Renal cortical epithelial cell (primary cell): ENCODE measurements at places on chromosomes 4 and X. TPM values are rescaled to one million over a fixed set of nuclear protein-coding genes. Genes with fewer than 3 reads are reported as not detected.
A peak's percentile ranks its signal among the peaks of the same experiment; 100 is the strongest.

DNA sequence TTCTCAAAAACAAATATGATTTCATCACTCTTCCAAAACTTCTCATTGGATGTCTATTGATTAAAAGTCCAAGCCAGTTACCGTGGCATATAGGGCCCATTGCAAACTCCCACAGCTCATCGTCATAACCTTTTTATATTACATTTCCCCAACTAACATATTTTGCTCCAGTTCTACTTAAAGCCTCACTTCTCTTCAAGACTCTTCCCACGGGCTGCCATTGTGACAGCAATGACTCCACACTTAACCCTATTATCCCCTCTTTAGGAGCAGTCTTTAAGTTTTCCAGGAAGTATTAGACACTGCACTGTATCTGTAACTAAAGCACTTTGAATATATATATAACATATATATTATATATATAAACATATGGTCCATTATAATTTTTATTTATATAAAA, 44.5 kb downstream of the DTHD1 start:
- DNase-seq: no peak

GRCh38 chrX:71653344-71653743, 14.0 kb upstream of the LOC101059915 start:
- no peak for DNase-seq

GRCh38 chrX:46754036-46754435, 4.9 kb downstream of the SLC9A7 start:
- DNase-seq: no peak

GRCh38 chr4:1407657-1408333, 1.6 kb upstream of the NKX1-1 start:
- DNase-seq: no peak

DNA sequence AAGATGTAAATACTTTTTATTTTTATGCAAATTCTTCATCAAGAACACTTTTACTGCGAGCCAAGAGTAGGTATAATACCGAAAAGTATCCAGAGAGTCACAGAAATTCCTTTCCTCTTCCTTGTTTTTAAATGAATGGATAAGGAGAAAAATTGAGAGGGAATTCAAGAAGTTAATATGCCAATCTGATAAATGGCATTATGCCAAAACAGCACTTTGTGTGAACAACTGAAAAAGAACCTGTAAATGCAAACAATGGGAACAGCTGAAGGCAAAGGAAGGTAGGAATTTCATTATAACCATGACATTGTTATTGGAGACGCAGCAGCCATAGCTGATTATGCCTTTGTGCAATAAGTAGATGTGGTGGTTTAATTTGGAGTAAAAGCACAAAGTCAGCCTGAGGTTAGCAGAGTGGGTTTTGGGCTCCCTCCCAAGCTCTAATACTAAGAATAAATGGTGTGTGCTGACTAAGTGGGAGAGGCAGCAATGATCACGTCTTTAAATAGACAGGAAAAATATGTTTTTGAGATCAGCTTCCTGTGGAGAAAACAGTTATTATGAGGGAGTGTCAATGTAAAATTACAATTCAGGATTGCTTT, 209.8 kb upstream of the NDST4 start:
- DNase-seq: no peak

DNA sequence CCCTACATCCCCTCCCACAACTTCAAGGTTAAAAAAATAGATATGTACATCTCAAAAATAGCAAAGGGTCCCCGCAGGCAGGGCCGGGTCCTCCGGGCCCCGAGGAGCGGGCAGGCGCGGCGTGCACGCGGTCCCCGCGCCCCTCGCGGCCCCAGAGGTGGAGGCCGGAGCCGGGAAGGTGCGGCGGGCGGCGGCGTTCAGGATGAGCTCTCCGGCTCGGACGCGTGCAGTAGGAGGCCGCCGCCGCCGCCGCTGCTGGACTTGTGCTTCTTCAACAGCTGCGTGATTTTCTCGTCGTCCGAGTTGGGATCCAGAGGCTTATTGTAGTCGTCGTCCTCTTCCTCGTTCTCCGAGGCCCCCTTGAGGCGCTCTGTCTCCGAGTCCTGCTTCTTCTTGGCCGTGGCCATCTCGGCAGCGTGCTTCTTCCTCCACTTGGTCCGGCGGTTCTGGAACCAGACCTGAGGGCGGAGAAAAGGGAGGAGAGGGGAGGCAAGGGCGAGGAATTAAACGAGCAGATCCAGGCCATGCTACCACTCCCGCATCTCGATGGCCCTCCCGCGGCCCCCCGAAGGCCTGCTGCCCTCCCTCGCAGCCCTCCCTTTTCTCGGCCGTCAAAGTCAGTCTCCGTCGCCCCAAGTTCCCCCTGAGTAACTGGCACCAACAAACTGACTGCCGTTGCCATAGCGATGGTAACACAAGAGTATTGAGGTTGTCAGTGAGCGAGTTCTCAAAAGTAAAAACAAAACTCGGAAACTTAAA, 5.8 kb downstream of the NKX6-1 start:
- DNase-seq: no peak

- DNase-seq: no peak
These were observed 47.9 kb downstream of the ZNF827 start for GRCh38 chr4:145890689-145891088.

DNA sequence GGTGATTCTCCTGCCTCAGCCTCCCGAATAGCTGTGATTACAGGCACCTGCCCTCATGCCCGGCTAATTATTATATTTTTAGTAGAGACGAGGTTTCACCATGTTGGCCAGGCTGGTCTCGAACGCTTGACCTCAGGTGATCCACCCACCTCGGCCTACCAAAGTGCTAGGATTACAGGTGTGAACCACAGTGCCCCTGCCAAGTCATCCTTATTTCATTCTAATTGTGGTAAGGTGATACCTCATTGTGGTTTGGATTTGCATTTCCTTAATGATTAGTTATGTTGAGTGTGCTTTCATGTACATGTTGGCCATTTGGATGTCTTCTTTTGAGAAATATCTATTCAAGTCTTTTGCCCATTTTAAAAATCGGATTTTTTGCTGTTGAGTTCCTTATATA, 93.0 kb downstream of the USP9X start:
- DNase-seq: peak; percentile 28

GRCh38 chrX:68045008-68045577, 388.2 kb downstream of the OPHN1 start:
- DNase-seq: no peak

GRCh38 chr4:109365939-109366338, 63.5 kb upstream of the COL25A1 start:
- DNase-seq: peak; percentile 92

GRCh38 chrX:108053218-108053617, 8.4 kb downstream of the VSIG1 start:
- no peak for DNase-seq

DNA sequence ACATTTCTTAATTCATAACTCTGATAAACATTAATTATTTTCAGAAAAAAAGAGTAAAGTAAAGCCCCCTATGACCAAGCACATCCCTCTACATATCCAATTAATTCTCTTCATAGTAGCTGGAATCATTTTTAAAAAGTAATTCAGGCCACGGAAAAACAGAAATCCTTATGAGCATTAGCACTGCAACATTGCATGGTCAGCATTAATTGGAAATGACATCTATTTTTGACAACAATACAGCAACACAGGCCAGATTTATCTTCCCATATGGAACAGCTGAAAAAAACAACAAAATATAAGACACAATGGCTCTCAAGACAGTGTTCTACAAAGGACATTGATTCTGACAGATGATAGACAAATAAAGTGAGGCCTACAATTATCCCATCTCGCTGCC, 236.6 kb downstream of the TMA16 start:
- no peak for DNase-seq

GRCh38 chr4:113978561-113979147, 793 bp downstream of the ARSJ start:
- DNase-seq: no peak

- DNase-seq: no peak
These were observed 6.7 kb upstream of the GPRIN3 start for GRCh38 chr4:89314291-89314690.

- peak; percentile 9 for DNase-seq
These were observed 9.6 kb upstream of the INTU start for GRCh38 chr4:127622921-127623796.

DNA sequence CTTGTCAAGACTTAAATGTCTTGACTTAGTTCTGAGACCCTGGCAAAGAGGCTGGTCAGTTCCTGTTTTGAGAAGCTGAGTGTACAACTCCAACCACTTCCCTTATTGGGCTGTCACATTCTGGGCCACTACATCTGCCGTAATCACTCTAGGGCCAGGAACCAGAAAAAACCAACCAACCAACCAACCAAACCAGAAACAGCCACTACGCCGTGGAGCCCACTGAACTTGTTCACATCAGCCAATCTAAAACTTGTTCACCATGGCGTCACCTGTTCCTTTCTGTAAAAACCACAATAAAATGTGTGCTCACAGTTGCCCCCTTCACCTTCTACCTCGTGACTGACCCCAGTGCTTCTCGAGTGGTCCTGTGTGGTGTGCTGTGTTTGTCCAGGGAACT, 107.3 kb downstream of the JADE1 start:
- no peak for DNase-seq

- DNase-seq: no peak
These were observed 36.1 kb downstream of the HDAC8 start for GRCh38 chrX:72536542-72536941.

DNA sequence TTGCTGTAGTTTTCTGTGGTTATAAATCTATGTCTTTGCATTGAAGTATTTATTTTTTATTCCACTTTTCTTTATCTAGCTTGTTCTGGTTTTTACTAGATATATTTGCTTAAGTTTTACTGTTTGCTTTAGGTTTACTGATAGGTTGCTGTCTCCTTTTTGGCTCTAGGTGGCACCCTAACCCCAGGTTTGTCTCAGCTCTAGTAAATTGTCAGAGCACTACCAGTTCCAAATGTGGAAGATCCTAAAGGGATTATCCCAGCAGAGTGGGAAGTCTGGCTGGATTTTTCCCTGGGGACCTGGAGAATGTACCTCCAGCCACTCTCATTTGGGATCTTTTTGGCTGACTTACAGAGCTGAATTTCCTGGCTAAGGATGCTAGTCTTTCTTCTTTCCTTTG, 106.1 kb downstream of the PBDC1 start:
- peak; percentile 36 for DNase-seq

DNA sequence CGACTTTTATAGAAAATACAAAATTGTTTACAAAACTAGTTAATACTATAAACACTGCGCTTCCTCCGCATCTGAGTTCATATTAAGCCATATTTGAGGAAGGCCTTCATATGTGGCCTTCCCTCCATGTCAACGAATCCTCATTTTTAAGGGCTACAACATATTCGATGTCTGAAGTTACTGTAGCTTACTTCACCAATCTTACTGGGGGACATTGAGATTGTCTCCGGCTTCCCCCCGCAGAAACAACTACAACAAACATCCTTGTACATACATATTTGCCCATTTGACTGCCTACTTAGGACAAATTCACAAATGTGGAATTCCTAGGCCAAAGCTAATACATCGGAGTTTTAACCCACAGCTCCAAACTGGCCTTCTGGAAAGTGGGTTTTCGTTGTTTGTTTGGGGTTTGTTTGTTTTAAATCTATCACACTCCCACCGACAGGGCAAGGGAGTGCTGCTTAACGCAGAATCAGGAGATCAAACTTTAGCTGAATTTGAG, 581 bp upstream of the FAM114A1 start:
- no peak for DNase-seq

- no peak for DNase-seq
These were observed 121.2 kb upstream of the RBPJ start for GRCh38 chr4:26199596-26199995.

DNA sequence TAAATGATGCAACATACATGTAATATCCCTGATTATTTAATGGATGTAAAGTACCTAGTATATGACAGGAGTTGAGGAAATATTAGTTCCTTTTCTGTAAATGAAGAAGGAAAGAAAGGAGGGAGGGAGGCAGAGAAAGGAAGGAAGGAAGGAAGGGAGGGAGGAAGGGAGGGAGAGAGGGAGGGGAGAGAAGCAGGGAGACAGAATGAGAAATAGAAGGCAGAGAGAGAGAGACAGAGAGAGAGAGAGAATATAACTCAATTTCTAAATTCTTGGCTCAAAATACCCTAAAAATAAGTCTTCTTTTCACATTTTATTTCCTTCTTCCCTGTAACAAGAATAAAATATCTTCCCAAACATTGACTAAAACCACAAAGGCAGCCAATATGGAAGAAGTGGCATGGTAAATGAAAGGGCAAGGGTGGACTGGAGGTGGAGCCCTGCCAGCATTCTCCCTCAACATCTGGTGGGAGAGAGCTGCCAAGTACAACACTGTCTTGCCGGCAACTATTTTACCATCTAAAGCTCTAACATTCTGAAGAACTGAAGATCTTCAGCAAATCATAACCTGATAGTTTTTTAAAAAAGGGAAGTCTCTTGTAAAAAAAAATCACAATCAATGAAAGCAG, 245.1 kb downstream of the PPP3CA start:
- DNase-seq: no peak

GRCh38 chrX:72002875-72003274, 92.2 kb downstream of the NHSL2 start:
- no peak for DNase-seq

DNA sequence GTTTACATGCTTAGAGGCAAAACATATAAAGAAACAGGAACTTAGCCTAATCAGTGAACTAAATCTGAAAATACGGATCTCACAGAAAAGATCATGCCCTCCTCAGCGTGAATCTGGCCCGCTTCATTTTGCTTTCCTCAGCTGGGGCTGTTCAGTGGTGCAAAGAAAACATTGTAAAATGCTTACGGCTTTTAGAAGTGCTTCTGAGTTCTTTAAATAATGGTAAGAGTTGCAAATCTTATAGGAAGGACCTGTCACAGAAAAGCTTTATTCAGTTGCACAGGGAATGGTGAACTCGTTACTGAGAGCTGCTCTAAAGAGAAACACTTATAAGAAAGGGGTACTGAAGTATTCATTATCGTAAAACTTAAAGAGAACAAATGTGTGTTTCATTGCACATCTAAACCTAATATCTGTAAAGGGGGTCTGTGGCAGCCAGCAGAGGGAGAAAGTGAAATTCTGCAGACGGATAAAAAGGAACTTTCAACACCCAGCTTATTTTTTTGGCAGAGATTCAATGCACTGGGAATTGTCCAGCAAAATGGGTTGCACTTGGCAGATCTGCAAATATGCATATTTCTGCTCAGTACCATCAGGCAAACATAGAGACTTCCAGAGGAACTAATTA, 139.2 kb upstream of the ANK2 start:
- no peak for DNase-seq

- DNase-seq: no peak
These were observed 314.6 kb upstream of the GATB start for GRCh38 chr4:152075253-152075928.

DNA sequence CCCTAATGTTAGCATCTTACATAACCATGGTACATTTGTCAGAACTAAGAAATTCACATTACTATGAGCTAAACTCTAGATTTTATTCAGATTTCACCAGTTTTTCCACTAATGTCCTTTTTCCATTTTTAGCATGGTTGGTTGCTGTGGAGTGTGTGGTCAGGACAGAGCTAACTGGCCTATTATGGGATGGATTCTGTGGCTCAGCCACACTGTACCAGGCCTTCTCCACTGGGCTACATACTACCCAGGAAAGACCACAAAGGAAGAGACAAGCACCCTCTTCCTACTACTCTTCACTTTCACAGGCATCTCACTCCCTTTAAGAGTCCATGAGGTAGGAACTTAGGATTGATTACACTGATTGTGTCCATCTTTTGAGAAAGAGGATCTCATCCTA, 67.4 kb downstream of the ZNF827 start:
- DNase-seq: no peak

The OPN1MW2 gene
- not detected in 2 replicates for total RNA-seq

The TASL gene
- total RNA-seq: not detected in 2 replicates

The NAP1L3 gene
- 1.2 and 3.1 TPM in 2 replicates for total RNA-seq

The CD40LG gene
- total RNA-seq: not detected in 2 replicates

The IRS4 gene
- total RNA-seq: not detected in 2 replicates

The EGF gene
- total RNA-seq: 0.65 and 1.7 TPM in 2 replicates

The NSDHL gene
- 15.6 and 24.1 TPM in 2 replicates for total RNA-seq

The FOXR2 gene
- not detected in 2 replicates for total RNA-seq

The STAP1 gene
- not detected in 2 replicates for total RNA-seq

The NPY2R gene
- not detected in 2 replicates for total RNA-seq
